ENCODE measurements at places on chromosomes 3 and 15.
A peak's percentile ranks its signal among the peaks of the same experiment; 100 is the strongest.

GRCh38 chr3:143201870-143202752 is 82.5 kb downstream of the CHST2 start:
- DNase-seq = no peak

DNA sequence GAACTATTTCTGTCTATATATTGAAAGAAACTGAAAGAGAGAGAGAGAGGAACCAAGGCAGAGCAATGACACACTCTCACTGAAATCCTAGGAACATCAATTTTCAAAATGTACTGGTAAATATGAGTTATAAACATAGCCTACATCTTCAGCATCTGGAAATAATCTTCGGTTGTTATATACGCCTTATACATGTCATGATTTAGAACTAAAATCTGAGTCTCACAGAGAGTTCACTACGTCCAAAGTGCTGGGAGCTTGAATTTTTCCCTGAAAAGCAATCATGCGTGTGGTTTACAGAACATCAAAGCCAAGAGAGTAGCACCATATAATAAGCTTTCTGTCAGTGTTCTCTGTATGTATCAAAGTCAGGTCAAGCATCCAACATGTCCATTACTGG is 420.0 kb upstream of the CBLB start:
- DNase-seq = no peak

- DNase-seq = no peak
Measured at GRCh38 chr3:154977666-154978065, 102.5 kb upstream of the MME start.

- no peak for DNase-seq
Measured at GRCh38 chr3:49804141-49805041, 1.3 kb downstream of the INKA1 start.

DNA sequence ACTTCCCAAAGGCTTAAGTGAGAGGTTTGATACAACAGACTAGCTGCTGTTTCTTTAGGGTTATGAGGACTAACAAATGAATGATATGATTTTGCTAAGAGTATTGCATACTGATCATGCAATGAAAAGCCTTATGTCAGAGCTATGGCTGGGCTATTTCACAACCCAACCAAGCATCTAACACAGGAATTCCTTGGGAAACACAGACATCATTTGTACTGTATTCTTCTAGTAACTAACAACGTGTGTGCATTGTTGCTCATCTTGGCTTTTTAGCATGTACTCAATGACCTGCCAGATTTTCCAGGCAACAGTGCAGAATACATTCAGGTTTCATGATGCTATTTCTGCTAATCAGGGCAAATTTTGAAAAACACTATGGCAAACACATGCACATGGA is 19.3 kb downstream of the PDZRN3 start:
- DNase-seq = no peak

DNA sequence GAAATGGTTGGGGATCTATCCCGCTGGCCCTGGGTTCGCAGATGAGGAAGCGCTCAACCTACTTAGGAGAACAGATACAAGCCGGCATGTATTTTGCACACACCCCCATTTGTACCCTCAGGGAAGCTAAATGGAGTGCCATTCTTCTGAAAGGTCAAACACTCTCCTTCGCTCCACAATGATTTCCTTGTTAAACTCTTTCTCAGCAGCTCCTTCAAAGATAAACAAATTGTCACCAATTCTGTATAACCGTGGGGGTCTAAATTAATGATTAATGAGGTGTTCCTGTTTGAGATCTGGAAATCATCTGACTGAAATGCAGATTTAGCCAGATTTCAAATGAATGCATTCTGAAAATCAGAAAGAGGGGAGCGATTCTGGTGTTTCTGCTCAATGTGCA is 124.0 kb downstream of the MEGF11 start:
- no peak for DNase-seq

- no peak for DNase-seq
Measured at GRCh38 chr3:133439563-133439962, 39.7 kb downstream of the BFSP2 start.

- no peak for DNase-seq
Measured at GRCh38 chr15:71085809-71086208, 29.5 kb upstream of the THSD4 start.

GRCh38 chr3:713006-713621 is 379.7 kb upstream of the CNTN6 start:
- no peak for DNase-seq

DNA sequence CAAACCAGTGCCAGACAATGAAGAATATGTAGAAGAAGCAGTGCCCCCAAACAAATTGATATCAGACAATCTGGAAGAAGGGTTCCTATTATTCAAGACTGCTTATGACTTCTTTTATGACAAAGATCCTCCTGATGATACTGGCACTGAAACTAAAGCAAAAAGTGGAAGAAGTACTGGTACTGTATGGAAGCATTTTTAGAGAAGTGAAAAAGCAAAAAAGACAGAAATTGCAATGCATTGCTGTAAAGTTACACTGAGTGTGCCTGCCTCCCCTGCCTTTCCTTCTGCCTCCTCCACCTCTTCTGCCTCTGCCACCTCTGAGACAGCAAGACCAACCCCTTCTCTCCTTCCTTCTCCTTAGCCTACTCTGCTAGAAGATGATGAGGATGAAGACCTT is 167.6 kb downstream of the PLCL2 start:
- DNase-seq = no peak

GRCh38 chr15:75834021-75834420 is 9.2 kb upstream of the UBE2Q2 start:
- no peak for DNase-seq

DNA sequence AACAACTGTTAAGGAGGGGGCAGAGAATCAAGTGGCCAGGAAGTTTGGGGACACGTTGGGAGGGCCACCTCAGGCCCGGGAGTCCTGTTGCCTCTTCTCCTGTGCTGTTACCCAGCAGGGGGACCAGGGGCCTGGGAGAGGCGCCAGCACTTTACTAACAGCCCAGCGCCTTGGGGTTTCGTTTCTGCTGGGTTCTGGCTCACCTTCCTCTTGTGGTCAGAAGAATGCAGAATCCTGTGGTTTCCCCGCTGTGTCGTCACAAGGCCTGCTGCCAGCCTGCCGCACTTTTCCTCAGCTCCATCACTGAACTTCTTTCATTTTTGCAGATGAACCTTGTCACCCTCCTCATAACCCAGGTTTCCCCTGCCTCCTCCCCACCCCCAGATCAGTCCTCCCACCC is 67.7 kb downstream of the SLC30A4 start:
- peak; percentile 87 for DNase-seq

DNA sequence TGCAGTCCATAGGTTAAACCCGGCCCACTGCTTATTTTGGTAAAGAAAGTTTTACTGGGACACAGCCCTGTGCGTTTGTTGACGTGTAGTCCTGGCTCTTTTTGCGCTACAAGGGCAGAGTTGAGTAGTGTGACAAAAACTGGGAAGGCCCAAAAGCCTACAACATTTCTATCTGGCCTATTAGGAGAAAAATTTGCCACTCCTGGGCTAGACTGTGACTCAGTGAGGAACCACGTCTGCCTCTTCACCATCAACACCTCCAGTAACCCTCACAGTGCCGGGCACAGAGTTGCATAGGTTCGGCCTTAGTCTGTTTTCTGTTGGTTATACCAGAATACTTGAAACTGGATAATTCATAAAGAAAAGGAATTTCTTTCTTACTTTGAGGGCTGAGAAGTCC is 110.3 kb downstream of the TOP2B start:
- DNase-seq = no peak

DNA sequence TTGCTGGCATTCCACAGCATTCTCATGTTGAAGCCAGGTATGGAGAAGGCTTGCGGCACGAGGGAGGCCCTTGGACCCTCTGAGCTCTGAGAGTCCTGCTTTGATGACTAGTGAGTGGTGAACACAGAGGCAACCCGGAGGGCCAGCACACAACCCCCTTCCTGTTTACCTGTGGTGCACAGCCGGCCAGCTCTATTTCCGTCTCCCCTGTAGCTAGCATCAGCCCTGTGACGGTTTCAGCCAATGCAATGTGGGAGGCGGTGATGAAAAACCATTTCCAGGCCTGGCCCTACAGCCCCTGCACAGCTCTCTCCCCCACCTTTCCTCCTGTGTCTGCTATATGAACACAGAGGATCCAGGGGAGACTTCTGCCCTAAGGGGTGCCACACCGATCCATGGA is 76.8 kb upstream of the KLHL25 start:
- no peak for DNase-seq

DNA sequence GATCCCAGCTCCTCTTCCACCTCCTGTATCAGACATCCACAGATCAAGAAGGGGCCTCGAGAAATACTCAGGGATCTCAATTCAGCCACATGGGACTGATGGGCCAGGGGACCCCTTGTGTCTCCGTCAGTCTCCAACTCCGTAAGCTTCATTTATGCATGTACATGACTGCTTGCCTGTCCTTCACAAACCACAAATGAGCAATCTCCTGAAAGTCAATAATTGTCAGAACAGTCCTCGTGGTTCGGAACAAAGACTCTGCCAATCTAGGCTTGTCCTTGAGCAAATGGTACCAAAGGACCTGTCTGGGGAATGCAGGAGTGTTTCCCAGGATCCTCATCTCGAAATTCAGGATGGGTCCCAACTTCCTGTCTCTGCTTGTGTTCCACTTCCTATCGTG is 20.8 kb downstream of the SLC12A8 start:
- DNase-seq = no peak

GRCh38 chr15:63605036-63605435 is 7.8 kb downstream of the FBXL22 start:
- no peak for DNase-seq

DNA sequence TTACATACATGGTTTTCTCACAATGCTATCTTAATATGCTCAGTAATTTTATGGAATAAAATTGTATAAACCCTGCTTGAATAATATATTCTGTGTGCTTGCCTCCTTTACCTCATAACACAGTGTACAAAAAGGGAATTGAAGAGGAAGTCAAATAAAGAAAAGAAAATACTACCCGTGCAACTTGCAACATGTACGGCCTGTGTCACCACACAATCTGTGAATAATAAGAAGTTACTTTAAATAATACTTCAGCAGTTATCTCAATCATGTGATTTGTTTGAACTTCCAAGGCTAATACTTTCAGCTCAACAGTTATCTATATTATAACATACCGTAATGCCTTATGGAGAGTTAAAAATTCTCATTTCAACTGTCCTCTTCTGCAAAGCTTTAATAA is 58.1 kb upstream of the SATB1 start:
- DNase-seq = no peak

- no peak for DNase-seq
Measured at GRCh38 chr15:40714144-40714543, 19.2 kb downstream of the RAD51 start.

- DNase-seq = no peak
Measured at GRCh38 chr3:115784739-115785536, 161.6 kb downstream of the GAP43 start.

DNA sequence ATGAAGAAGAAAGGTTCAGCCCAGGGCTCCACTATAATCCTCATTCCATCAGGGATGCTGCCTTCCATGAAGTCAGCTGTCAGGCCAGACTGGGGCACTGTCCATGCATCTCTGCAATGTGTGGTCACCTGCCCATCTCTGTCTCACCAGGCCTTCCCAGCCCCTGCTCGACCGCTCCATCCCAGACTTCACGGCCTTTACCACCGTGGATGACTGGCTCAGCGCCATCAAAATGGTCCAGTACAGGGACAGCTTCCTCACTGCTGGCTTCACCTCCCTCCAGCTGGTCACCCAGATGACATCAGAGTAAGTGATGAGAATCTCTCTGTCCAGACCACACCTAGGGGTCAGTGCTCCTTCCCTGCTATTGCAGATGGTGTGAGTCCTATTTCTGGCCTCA is 454.1 kb downstream of the EPHB1 start:
- DNase-seq = no peak

DNA sequence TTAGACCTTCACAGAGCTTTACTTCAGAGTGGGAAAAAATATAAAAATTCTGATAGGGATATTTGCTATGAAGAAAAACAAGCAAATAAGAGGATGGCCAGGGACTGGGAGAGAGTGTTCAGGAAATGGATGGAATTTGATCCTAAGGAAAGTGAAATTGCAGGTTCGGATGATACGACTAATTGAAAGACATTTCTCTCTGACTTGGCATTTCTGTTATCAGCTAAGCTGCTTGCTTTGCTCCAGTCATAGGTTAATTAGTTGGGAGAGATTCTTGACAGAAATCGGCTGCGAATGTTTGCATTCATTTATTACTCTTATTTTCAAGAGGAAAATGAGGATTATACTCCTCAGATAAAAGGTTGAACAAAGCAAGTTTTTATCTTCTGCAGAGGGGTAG is 808.7 kb upstream of the NECTIN3 start:
- no peak for DNase-seq

- no peak for DNase-seq
Measured at GRCh38 chr3:132174500-132174899, 139.7 kb upstream of the CPNE4 start.

GRCh38 chr15:50889589-50889988 is 18.9 kb upstream of the AP4E1 start:
- no peak for DNase-seq

- DNase-seq = no peak
Measured at GRCh38 chr3:78670746-78671145, 1097.1 kb downstream of the ROBO1 start.

Data from activated effector memory CD4-positive, alpha-beta T cell treated with anti-CD3 and anti-CD28 coated beads, Interleukin-2, amount 50 U/mL, for 16 hours (primary cell).